Psoas muscle (tissue), 8 donors: ENCODE measurements at places on chromosomes 7 and 10.

DNA sequence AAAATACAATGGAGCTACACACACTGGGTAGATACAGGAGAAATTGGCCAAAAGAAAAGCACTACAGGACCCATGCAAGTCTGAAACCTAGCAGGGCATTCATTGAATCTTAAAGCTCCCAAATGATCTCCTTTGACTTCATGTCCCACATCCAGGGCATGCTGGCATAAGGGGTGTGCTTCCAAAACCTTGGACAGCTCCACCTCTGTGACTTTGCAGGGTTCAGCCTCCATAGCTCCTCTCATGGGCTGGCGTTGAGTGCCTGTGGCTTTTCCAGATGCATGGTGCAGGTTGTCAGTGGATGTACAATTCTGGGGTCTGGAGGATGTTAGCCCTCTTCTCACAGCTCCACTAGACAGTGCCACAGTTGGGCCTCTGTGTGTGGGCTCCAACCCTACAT, 626.3 kb upstream of the POT1 start:
- DNase-seq = no peak

- DNase-seq = no peak
Observed at GRCh38 chr7:95986178-95986764, 213.9 kb downstream of the DYNC1I1 start.

DNA sequence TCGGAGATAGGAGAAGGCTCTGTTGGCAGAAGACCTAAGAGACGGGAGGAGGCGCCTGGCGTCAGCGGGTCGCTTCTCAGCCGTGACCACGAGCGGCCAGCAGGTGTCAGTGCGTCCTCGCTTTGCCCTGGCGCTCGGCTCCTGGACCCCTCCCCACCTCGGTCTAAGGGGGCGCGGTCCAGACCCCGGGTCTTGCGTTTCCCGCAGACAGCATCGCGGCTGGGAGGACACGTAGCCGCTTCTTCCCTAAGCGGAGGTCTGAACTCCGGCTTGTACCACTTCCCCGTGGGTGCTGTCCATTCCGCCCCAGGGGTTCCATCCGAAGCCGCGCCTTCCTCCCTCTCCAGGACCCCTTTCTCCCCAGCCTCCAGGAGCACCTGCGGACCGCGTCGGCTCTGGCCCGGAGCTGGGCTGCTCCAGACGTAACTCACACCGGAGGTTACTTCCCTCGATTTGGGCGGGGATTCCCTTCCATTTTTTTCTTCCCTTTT, 593 bp upstream of the ADRA2A start:
- DNase-seq = peak; percentile 74

- DNase-seq = no peak
Observed at GRCh38 chr7:151539088-151539671, 19.5 kb upstream of the RHEB start.

- no peak for DNase-seq
Observed at GRCh38 chr10:132957131-132957530, 14.8 kb upstream of the CFAP46 start.
